ENCODE measurements at places on chromosomes 5 and 9.

DNA sequence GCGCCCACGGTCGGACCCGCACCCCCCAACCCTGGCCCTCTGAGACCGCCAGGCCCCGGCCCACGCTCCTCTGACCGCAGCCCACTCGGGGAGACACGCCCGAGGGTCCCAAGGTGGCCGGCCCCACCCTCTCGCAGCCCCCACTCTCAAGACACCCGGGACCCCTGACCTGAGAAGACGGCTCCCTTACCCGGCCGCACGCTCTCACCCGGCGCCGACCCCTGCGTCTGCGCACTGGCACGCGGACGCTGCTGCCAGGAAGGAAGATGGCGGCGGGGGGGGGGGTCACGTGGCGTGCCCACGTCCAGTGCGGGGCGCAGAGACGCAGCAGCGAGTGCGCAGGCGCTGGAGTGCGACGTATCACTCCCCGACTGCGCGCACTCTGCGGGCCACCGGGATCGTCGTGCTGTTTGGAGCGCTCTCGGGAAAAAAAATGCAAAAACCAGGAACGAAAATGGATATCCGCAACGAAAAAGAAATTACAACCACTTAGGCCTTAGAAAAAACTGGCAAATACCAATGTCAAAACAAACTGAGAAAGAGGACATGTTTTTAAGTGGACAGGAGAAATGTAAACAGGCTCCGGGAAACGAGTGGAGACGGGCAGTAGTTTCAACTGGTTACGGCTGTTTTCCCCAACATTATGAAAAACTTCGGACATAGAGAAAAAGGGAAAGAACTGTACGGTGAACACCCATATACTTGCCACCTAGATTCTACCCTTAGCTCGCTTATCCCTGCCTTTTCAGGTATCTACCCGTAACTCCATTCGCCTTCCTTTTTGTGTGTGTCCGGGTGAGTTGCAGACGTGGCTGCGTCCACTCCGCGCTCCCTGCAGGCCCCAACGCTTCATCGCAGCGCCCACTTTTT lies at the start of gene MRPL36:
TSS of gene MRPL36 (minus strand) at position 236 of the 870 bp plus-strand sequence. CDS start 902 bp downstream, outside the sequence.
- peak; percentile 88 for DNase-seq

- no peak for DNase-seq
Measured at GRCh38 chr9:116482740-116483139, 204.4 kb upstream of the TRIM32 start.

GRCh38 chr9:121675969-121676822 lies 24.8 kb downstream of the DAB2IP start:
- no peak for DNase-seq

- DNase-seq: no peak
Measured at GRCh38 chr5:98767581-98767980, 5.9 kb upstream of the RGMB start.

- DNase-seq: no peak
Measured at GRCh38 chr5:143145243-143146160, 258.0 kb downstream of the NR3C1 start.

GRCh38 chr9:37801287-37801850 lies 772 bp downstream of the DCAF10 start:
- no peak for DNase-seq

- no peak for DNase-seq
Measured at GRCh38 chr9:134455934-134456755, 129.9 kb downstream of the RXRA start.

GRCh38 chr9:77133011-77133410 lies 44.3 kb upstream of the VPS13A start:
- DNase-seq: no peak

DNA sequence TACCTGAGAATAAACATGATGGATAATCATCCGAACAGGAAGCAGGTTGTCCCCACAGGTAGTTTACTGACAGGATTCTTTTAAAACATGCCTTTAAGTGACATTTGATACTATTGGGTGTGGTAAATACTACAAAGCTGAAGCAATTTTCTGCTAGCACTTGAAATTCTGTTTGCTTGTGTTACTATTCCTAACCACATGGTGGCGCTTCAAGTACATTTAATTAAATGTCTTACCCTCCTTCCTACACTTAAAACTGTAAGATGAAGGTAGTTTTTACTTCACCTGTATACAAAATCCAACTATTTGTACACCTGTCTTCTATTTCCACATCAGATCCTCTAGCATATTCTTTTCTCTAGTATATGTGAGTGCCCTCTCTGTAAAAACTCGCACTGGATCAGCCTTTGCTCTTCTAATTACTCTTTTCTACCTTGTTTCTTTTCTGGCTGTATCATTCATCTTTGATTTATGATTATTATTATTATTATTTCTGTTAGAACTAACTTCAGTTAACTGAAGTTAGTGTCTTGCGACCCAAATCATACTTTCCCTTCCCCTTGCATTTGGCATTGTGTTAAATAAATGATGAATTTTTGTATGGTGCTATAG lies 18.4 kb downstream of the SLC25A46 start:
- DNase-seq: no peak

DNA sequence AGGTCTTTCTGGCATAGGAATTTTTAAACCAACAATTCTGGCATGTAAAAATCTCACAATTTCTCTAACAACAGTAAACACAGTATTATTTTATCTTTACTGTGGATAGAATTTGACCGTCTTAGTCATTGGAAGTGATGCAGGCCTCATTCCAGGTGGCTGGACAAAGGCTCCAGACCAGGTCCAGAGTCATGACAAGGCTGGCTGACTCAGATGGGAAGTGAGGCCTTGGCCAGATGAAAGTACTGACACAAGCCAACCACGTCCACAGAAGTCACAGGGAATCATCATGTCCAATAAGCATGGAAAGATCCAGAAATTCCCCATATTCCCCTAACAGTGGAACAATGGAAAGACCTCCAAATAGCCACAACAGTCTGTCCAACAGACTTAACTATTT lies 12.4 kb downstream of the SPOCK1 start:
- no peak for DNase-seq

GRCh38 chr9:106922026-106922425 lies 59.1 kb downstream of the ZNF462 start:
- DNase-seq: no peak

DNA sequence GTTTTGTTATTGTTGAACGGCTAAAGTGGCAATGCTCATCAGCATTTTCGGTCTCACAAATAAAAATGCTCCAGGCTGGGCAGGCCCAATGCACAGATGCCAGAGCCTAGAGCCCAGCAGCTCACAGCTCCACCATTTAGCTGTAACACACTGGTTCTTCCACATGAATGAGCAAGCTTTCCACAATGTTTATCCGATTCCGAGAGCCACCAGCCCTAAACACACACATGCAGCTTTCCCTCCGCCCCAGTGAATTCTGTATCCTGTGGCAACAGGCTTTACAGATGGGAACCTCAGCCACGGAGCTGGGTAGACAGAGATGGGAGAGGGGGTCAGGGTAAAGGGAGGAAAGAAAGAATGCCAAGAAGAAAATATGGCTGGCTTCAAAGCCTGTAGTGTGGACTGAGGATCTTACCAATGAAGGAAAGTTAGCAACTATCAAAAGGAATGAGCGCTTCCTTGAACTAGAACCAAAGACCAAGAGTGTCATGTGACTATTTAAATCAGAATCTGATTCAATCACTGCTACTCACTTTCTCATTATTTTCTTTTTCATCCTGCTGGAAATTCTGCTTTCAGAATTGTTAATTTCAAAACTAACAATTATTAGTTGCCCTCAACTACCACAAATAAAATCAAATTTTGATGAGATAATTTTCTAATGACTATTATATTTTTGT lies 77.1 kb downstream of the MRPS27 start:
- no peak for DNase-seq

DNA sequence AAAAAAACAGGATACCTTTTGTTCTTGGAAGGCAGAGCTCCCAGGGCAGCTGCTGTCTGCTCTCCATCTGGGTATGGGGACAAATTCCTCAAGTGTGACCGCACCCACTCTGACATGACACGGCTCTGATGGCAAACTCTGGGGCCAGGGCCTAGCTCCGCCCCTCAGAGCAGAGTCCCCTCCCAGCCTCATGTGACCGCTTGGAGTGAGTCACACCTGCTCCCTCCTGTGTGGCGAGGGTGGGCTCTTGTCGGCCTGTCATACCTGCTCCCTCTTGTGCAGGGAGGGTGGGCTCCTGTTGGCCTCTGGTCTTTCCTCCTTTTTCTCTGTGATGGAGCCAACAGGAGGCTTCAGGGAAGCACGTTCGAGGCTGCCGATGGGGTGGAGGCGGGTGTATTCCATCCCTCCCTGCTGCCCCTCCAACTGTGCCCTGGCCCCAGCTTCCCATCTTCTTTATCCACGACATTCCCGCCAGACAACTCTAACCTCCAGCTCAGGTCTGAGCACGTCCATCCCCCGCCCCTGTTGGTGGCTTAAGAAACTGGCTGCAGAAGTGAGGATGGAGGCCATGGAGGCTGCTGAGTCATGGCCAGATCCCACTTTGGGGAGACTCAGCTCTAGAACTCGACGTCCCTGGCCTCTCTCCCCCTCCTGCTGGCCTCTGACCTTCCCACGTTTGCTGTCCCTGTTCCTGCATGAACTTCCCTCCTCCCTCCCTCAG lies 65.3 kb downstream of the OLFM1 start:
- no peak for DNase-seq

- DNase-seq: no peak
Measured at GRCh38 chr5:17343675-17344074, 126.2 kb downstream of the BASP1 start.

- DNase-seq: no peak
Measured at GRCh38 chr9:133135146-133135745, 14.2 kb upstream of the RALGDS start.

DNA sequence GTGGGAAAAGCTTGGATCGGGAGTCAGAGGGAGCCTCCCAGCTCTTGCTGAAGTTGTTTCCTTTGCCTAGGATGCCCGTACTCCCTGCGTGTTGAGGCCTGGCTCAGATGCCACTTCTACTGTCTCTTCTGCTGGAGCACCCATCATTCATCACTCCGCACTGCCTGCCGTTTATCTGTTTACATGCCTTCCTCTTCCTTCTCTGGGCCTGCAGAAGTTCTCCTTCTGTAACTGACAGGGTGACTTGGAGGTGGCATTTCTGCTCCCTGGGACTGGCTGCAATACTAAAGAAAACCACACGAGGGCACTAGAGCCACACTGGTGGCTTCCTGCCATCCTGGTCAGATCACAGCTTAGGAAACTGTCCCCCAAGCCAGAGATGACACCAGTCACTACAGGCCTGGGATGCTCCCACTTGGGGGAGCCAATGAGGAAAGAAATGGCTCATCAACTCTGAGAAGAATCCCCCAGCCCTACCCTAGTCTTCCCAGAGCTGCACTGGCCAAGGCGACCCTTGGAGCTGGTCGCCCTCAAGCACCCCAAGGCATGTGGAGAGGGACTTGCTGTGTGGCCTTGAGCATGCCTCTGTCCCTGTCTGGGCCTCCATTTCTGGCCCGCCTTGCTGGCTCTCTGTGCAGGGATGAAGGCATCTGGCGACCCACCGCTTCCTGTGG lies 9.7 kb upstream of the SLC25A51 start:
- DNase-seq: no peak

DNA sequence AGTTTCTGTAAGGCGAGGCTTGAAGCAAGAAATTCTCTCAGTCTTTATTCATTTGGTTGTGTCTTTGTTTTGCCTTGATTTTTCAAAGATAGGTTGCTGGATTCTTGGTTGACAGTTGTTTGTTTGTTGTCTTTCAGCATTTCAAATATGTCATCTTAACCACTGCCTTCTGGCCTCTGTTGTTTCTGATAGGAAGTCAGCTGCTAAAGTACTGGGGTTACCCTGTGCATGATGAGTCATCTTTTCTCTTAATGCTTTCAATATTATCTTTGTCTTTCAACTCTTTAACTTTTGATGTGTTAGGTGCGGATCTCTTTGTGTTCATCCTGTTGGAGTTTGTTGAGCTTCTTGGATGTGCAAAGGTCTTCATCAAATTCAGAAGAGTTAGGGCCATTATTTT lies 1571.3 kb downstream of the MAT2B start:
- DNase-seq: no peak

GRCh38 chr5:170277867-170278281 lies 19.7 kb downstream of the LCP2 start:
- peak; percentile 9 for DNase-seq

GRCh38 chr5:173572431-173573125 lies 43.9 kb downstream of the BOD1 start:
- DNase-seq: no peak

DNA sequence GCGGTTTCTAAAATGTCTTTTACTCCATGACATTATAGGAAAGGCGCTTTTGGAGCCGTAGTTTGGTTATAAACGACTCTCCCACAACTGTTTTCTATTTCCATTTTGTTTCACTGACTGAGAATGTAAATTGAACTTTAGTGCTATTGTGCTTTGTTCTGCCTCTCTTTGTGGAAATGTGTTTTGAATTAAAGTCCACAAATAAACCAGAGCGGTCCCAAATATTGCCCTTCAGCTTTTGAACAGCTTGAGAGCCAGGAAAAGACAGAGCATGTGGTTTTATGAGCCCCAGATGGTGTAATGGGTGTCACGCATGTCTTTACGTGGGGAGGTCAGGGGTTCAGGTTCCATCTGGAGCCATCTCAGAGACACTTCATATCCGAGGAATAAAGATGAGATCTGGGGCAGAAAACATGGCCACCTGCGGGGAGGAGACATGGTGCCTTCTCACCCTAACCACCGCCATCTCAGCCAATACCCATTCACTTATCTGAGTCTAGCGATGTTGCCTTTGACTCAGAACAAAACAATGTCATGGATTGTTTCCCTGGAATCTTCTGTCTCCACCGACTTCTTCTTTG lies 42.5 kb upstream of the ROR2 start:
- DNase-seq: no peak

DNA sequence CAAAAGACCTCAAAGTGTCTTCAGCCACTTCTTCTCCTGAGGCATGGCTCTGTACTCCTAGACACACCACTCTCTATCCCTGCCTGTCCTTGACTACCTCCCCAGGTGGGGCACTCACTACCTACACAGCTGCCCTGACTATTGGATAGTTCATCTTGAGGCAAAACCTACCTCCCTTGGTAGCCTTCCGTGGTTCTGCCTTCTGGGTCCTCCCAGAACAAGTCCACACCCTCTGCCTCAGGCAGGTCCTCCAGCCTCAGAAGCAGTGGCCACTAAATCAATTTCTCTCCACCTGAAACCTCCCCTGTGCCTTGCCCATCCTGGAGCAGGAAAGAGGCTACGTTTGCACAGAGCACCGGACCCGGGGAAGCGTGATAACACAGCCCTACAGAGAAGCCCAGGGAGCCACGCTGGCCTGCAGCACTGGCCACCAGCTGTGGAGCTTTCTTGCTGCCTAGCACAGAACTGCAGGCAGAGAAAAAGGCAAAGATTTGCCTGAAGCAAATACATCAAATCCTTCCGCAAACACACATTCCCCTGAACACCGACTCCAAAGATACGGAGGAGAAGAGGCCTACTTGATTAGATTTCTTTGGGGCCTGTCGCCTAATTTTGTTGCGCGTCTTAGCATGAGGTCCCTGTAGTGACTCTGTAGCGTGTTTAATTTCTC lies 141.8 kb downstream of the C9orf50 start:
- DNase-seq: no peak

GRCh38 chr9:127140181-127140580 lies 17.7 kb upstream of the ANGPTL2 start:
- DNase-seq: no peak

GRCh38 chr5:65902104-65902503 lies 24.3 kb upstream of the ERBIN start:
- no peak for DNase-seq
